ENCODE measurements at places on chromosomes 7 and 10.

- no peak for DNase-seq
Measured at GRCh38 chr10:76282061-76283025, 850.9 kb downstream of the LRMDA start.

DNA sequence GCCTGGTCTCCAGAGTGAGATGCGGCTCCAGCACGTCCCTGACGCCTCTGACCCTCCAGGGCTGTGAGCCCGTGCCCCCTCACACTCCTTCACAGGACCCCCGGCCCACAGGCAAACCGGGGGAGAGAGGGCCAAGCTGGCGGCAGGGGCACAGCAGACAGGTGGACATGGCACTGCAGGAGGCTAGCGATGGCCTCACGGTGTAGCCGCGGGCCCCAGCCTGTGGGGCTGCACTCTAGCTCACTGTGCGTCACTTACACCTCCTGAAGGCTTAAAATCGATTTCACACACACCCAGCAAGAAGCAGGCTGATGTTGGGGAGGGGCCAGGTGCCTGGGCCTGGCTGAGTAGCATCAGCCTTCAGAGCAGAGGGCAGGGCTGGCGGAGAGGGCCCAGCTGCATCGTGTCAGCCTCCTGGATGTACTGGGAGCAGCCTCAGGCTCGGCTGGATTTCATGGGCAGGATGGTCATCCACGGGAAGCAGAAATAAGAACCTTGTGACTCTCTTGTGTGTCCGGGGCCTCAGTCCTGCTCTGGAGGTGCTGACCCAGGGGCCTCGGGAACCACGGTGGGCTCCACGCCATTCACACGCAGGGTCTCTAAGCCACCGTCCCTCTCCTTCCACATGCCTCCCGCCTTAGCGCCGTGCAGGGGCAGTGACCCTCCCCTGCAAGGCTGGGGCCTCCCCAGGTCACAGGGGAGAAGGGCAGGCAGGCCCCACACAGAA is 19.4 kb upstream of the KNDC1 start:
- DNase-seq, result peak; percentile 42

GRCh38 chr7:44634839-44635591 is 28.6 kb downstream of the OGDH start:
- peak; percentile 40 for DNase-seq

DNA sequence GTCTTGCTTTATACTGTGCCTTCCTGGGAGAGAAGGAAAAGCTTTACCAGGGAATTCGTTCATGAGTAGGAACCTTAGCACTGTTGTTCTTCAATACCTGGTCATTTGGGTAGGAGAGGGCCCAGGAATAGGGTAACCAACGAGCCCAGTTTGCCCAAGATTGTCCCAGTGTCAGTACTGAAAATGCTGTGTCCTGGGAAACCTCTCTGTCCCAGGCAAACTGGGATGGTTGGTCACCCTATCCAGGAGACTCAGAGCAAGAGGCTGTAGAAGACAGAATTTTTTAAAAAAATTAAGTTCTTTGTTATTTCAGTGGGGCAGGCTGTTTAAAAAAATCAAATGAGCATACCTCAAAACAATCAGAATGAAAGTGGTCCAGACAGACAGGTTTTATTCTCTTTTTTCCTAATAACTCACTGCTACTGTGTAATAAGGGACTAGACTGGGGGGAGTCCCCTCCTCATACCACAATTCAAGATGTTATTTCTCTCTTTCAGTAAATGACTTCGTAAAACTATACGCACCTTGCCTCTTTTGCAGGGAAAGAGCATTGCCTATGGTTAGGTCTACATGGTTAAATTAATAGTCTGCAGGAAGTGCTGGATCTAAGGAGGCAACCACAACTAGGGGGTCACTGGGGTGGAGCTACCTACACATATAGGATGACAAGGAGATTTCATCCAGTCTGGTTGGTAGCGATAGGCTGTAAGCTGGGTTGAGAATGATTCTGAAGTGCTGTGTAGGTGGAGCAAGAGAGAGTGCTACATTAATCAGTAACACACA is 41.1 kb upstream of the FAM133B start:
- DNase-seq, result no peak

DNA sequence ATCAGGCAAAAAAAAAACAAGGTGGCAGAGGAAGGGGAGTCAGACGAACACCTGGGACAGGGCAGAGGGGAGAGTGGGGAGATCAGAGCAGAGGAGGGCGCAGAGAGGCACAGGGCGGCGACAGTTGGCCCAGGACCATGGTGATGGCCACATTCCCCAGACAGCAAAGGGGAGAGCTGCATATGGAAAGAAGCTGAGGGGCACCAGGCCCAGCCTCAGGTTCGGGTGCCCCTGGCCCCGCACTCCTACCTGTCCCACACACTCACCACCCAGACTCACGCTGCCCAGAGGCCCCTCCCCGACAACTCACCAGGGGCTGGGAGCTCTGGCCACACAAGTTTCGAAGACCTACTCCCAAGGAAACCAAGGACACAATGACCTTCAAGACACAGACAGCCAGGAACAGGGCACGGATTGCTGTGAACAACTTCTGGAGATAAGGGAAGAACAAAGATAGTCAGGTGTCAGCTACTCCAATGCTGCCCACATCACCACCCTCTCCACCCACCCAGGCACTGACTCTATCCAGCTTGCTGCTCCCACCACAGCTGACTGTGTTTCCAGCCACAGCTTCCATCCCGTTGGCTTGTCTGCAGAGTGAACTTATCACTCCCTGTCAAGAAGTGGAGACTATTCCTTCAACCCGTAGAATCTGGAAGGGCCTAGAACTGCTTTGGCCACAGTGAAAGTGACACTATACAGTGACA is 8.3 kb downstream of the TMEM176B start:
- no peak for DNase-seq

DNA sequence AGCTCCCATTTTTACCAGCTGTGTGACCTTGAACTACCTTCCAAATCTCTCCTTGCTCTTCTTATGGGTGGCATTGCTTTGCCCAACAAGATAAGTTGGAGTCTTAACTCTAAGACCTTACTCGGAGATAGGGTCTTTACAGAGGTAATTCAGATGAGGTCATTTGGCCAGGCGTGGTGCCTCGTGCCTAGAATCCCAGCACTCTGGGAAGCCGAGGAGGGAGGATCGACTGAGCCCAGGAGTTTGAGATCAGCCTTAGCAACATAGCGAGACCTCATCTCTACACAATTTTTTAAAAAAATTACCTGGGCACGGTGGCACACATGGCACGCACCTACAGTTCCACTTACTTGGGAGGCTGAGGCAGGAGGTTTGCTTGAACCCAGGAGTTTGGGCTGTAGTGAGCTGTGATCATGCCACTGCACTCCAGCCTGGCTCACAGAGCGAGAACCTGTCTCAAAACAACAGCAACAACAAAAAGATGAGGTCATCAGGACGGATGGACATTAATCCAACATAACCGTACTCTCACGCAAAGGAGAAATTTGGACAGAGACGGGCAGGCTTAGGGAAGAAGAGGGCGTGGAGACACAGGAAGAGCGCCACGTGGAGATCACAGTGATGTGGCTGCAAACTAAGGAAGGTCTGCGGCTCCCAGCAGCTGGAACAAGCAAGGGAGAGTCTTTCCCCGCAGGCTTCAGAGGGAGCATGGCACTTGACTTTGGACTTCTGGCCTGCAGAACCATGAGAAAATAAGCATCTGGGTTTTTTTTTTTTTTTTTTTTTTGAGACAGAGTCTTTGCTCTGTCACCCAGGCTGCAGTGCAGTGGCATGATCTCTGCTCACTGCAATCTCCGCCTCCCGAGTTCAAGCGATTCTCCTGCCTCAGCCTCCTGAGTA is 122.3 kb upstream of the CARD11 start:
- no peak for DNase-seq

DNA sequence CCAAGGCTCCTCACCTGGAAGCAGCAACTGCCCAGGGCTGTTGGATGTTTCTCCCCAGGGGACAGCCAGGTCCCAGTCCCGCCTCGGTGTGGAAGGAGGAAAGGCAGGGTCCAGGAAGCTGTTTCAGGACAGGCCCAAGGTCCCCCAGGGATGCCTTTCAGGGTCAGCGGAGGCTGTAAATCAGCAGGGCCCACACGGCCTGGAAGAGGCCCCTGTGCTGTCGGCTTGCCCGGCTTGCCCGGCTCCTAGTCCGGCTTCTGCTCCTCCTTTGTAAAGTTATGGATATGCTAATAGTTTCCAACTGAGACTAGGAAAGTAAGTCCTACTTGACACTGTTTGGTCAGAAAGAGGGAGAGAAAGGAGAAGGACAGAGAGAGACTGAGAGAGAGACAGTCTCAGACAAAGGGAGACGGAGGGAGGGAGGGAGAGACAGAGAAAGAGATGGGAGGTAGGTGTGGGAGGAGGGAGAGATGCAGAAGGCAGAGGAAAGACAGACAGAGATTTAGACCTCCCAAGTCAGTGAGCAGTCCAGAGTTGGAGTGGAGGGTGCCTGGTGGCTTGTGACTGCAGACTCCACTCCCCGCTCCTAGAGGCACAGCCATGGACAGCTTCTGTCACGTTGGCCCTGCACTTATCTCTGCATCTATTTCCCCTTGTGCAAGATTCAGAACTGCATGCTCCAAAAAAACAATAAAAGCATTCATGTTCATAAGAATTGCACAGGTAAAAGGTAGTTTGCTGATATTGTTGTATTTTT is 10.5 kb downstream of the IKZF1 start:
- no peak for DNase-seq

DNA sequence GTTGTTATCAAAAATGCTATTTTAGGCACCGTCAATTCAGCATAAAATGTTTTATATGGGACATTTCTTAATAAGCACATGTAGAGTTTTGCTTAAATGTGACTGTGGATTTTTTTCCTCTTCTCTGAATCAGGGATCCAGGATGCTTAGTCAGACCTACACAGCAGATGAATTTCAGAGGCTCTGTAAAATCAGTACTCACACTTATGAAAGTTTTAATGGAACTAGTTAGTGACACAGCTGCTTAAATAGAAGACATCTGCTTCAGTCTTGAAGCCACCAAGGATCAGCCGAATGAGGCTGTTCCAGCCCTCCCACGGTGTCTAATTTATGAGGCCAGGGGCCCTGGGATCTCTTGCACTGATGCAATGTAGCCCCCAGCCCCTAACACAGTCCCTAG is 136.0 kb downstream of the MYOF start:
- DNase-seq, result no peak

GRCh38 chr7:140475747-140476333 is 3.5 kb downstream of the MKRN1 start:
- no peak for DNase-seq

DNA sequence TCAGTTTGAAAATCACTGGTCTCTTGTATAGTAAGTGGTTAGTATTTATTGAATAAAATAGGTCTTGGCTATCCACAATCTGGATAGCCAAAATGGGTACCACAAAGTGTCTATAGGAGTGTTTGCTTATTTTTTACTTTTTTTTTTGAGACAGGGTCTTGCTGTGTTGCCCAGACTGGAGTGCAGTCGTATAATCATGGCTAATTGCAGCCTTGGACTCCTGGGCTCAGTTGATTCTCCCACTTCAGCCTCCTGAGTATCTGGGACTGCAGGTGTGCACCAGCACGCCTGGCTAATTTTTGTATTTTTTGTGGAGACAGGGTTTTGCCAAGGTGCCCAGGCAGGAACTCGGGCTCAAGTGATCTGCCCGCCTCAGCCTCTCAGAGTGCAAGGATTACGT is 2.8 kb downstream of the RBM33 start:
- DNase-seq, result no peak

DNA sequence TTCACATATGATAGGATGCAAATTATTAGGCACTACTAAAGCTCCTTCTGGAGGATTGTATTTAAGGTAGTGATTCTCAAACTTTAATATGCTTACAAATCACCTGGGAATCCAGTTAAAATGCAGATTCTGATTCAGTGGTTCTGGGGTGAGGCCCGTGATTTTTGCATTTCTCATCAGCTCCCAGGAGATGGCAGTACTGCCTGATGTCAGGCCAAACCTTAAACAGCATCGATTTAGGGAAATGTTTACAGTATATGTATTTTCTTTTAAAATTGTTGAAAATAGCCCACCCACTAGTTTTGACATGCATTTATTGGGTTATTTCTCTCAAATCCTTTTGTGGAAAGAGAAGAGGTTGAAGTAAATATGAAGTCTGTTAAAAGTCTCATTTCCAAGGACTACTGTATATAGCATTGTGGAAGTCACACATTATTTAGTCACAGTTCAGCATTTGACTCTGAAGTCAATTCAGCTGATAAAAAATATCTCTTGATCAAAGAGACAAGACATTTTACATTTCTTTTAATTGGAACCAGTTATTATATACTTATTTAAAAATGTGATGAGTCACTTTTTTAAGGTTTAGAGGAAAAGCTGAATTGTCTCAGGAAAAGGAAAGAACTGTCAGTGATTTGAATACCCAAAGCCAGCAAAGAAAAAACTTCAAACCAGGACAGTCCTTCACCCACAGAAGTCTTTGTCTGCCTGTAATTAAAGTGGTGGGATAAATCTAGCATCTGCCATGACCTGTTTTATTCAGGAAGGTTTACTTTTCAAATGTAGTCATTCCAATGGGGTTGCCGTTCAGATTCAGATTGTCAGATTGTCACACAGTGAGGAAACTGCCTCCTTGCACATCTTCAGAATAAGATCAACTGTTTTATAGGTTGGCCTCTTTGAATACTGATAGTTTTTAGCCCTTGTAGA is 21.1 kb upstream of the HBP1 start:
- DNase-seq, result no peak

DNA sequence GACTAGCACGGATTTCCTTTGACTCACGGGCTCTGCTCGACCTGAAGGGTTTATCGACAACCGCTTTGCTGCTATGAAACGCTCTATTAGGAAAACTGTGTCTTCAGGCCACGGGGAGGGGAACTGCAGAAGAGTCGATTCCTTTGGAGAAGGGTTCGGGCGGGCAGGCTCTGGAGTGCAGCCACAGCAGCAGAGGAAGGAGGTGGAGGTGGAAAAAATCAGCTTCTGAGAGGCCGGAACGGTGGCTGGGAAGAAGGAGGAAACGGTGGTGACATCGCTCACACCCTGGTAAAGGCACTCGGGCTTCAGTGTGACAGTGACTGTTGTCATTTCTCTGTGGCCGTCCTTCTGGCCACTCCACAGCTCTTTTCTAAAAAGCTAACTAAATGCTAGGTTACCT is 64.6 kb upstream of the MGMT start:
- DNase-seq, result no peak

GRCh38 chr10:26776258-26776657 is 78.8 kb downstream of the PDSS1 start:
- DNase-seq, result no peak

DNA sequence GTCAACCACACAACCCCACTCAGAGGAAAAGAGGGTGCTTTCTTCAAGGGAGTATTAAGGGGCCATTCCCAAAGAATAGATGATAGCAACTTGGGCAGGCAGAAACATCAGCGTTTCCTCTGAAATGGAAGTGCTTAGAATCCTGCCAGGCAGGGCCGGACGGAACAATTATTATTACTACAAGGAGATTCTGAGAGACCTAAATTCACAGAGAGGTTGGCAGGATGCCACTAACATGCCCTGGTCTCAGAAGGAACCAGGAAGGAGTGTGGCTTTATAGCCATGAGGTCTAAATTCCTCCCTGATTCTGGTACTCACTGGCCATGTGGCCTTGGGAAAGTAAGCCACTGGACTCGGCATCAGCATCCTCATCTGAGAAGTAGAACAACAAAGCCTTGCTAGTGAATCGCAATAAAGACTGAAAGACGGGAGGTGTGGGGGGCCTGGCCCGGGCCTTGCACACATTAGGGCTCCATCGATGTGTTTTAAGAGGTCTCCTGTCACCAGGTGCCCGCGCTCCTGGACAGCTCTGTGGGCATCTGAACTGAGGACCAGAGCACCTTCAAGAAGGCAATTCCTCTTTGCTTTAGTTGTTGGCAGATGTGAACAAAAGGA is 131.5 kb downstream of the OAT start:
- peak; percentile 29 for DNase-seq

- DNase-seq, result peak; percentile 87
Measured at GRCh38 chr7:67619175-67619574, 622.5 kb downstream of the TYW1 start.
